ENCODE measurements at places on chromosomes 1 and 21.

- no peak for DNase-seq
These were observed 2.6 kb downstream of the AHDC1 start for GRCh38 chr1:27601321-27601770.

GRCh38 chr1:41583658-41584547, 99.4 kb upstream of the EDN2 start:
- no peak for DNase-seq

DNA sequence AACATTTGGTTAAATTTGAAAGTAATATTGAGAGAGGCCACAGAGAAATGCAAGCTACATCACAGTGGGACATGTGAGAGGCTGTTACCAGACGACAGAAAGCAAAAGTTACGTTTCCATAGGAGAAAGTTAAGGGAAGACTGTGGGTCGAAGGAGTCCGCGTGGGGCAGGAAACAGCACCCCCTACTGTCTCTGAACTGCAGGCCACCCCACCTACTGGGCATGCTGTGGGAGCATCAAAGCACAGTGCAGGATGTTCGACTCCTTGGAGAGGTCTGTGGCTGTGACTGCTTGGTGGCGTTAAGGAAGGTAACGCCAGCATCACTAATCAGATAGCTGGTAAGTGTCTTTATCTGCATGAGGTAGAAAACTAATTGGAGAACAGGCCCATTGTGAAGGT, 123.9 kb downstream of the PTBP2 start:
- DNase-seq, result peak; percentile 59

GRCh38 chr1:98813738-98814309, 152.3 kb downstream of the SNX7 start:
- no peak for DNase-seq

- DNase-seq, result no peak
These were observed 11.2 kb upstream of the GATAD2B start for GRCh38 chr1:153933955-153934354.

DNA sequence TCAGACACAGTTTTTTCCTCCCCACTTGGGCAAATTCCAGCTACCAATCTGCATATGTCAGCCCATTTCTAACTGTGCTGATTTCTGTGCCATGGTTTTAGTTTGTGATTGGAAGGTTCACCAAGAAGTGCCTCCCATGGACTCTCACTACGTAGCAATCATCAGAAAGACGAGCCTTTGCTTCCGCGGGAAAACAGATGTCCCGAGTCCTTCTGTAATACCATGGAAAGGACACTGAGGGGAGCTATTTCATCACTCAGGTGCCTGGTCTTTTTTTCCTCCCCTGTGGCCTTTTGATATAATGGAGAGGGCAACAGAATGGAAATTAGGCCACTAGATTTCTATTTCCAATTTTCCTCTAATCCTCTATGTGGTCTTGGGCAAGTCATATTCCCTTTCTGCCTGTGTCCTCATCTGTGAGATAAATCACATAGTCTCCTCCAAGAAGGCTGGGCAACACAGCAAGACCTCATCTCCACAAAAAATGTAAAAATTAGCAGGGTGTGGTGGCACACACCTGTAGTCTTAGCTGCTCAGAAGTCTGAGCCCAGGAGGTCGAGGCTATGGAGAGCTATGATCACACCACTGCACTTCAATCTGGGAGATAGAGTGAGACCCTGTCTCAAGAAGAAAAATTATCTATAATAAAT, 24.8 kb downstream of the LEMD1 start:
- DNase-seq, result peak; percentile 76

DNA sequence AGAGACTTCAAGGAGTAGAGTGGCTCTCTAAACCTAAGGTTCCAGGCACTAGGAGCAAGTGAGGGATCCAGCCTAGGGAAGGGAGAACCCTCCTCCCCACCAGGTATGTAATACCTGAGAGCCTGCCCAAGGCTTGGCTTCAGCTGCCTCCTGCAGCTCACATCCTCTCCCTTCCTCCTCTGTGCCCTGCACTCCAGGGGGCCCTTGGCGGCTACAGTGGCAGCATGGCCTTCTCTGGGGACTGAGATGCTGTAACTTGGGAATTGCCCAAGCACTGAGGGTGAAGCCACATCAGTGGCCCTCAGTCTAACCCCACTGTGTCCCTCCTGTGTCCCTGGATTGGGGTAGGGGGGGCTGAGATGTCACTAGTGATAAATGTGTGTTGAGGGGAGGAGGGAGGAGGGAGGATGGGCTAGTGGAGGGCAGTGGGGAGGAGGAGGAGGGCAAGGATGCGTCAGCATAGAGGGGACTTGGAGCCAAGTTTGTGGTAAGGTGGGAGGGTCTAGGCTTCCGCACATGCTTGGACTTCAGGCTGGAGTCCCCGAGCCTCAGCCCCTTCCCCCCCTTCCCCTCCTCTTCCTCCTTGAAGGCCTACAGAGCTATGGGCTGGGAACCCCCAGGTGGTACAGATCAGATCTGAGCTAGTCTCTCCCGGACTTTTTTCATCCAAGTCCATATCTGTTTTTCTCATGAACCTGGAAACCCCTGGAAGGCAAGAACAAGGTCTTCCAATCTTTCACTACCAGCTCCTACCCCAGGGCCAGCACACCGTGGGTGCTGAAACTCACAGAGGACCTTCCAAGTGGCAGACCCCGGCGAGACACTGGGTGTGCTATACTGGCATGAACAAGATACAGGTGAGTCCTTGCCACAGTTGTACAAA, 17.5 kb downstream of the COL9A2 start:
- peak; percentile 39 for DNase-seq

GRCh38 chr1:201739492-201740085, 89.4 kb upstream of the IPO9 start:
- no peak for DNase-seq

- DNase-seq, result no peak
These were observed 31.2 kb upstream of the LRRC3 start for GRCh38 chr21:44423941-44424607.

DNA sequence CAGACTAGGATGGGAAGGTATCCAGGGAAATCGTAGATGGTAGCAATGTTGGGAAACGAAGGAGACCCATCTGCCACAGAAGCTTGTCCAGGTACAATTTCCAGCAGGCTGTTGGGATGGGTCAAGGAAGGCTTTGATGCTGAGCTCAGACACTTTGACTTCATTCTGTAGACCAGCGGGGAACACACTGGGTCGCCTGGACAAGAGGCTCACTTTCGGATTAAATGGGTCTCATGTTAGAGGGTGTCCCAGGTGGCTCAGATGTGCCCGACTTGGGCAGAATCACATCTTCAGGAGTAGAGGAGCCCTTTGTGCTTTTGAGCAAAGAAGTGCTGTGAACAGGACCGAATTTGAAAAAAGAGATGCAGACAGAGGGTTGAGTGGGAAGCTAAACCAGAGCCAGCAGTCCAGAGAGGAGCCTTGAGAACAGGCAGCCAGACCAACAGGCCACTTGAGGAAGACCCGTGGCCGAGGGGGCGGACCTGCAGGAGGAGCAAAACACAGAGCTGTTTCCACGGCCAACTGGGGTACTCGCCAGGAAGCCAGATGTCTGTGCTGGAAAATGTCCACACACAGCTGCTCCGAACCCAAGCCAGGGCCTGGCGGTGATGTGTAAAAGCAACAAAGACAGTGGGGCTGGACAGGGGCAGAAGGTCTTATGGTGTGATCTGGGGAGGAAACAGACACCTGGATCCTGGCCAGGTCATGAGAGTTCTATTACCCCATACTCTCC, 146.9 kb downstream of the AJAP1 start:
- DNase-seq, result no peak

DNA sequence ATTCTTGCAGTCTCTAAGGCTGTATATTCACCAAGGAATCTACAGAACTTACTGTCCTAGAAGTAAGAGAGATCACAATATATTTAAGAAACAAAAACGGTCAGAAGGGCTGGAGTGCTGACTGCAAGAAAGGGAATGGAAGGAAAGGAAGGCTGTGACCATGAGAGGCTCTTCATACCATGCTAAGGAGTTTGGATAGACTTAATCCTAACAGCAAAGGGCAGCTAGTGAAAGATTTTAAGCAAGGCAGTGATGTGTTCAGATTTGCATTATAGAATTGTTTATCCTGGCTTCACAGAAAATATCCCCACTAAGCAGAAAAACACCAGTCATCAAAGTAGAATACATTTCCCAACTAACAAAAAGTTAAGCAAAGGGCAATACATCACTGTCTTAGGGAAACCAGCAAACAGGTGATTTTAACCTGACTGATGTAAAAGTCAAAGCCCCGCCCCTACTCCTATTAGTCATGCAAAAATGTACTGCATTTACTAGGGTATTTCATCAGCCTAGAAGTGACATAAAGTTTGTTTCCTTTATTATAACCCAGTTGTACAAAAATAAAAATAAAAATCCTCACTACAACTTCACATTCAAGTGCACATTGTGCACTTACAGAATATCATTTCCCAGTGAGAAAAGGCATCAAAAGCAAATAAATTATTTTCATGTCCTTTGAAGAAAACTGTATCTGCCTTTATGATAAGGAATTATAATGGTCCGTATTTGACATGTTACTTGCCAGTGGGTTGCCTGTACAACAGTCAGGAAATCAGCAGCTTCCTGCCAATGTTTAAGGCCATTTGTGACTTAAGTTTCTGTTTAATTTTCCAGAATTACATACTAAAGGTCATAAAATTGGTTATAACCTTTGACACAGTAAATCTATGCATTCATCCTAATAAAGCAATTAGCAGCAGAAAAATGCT, 17.2 kb downstream of the JAK1 start:
- peak; percentile 76 for DNase-seq

- peak; percentile 6 for DNase-seq
These were observed 78.9 kb upstream of the JAK1 start for GRCh38 chr1:65045022-65045817.

- DNase-seq, result peak; percentile 32
These were observed 65.5 kb upstream of the LAPTM5 start for GRCh38 chr1:30822966-30823581.

DNA sequence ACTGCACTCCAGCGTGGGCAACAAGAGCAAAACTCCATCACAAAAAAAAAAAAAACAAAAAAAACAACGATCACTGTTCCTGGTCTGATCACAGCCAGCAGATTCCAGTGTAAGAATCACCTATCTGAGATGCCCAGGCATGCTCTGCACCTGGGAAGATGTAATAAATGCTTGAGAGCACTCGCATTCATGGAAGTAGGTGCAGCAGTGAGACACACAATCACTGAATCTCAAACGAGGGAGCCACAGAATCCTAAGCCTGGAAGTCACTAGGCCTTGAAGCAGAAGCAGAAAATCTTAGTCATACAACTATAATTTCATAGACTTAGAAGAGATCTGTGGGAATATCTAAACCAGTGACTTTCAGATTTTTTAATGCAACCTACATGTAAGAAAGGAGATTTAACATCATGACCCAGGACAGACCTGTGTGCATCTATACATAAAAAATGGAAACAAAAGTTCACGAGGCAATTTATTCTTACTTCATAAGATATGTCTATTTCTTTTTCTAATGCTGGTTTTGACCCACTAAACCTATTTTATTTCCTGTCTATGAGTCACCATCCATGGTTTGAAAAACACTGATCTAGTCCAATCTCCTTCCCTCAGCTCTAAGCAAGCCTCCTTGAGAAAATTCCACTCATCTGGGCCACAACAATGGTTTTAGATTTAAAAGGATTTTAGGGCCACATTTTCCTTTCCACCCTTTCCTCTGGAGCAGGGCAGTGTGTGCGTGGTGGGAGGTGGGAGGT, 30.4 kb downstream of the RIMS3 start:
- no peak for DNase-seq

GRCh38 chr1:35475856-35476674, 81.1 kb downstream of the KIAA0319L start:
- no peak for DNase-seq

- DNase-seq, result peak; percentile 7
These were observed 103.5 kb downstream of the NPHP4 start for GRCh38 chr1:5888606-5889211.

- no peak for DNase-seq
These were observed 70.5 kb upstream of the RUNX1 start for GRCh38 chr21:35119501-35120047.

DNA sequence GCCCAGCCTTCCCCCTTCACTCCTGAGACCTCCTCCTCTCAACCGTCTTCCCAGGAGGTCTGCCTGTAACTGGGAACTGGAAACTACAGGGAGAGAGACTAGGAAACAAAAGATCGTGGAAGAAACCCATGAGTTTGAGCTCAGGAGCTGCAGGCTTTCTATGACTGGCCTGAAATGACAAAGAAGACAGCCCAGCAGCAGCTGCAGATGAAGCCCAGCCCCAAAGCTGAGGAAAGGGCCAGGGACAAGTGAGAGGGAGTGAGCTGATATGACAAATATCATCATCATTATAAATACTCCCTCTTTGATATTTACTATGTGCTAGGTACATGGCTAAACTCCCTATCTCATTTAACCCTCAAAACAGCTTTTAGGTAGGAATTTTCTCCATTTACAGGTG, 142.6 kb upstream of the CTTNBP2NL start:
- no peak for DNase-seq

GRCh38 chr1:37064039-37064438, 29.7 kb upstream of the GRIK3 start:
- DNase-seq, result no peak

- DNase-seq, result no peak
These were observed 45.8 kb upstream of the NTPCR start for GRCh38 chr1:232904566-232904965.

GRCh38 chr1:166129006-166129405, 37.8 kb downstream of the FAM78B start:
- no peak for DNase-seq

DNA sequence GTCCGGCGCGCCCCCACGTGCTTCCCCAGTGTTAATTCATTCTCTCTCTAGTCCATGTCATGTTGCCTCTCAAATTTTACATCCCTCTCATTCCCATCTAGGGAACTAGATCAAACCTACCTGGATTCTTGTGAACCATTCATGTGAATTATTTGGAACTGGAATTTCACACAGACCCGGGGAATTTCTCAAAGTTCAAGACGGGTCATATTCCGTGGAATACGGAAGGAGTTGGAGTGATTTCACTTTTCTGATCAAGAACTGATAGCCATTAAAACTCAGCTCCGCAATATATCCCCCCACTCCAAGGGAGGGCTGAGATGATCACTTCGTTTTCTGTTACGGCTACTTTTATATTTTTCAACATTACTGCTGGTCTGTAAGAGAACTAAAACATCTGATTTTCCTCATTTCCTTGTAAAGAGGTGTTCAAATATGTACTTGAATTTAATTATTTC, 1.0 kb upstream of the ENO1 start:
- no peak for DNase-seq

GRCh38 chr1:33368431-33368830, 47.5 kb upstream of the A3GALT2 start:
- no peak for DNase-seq

DNA sequence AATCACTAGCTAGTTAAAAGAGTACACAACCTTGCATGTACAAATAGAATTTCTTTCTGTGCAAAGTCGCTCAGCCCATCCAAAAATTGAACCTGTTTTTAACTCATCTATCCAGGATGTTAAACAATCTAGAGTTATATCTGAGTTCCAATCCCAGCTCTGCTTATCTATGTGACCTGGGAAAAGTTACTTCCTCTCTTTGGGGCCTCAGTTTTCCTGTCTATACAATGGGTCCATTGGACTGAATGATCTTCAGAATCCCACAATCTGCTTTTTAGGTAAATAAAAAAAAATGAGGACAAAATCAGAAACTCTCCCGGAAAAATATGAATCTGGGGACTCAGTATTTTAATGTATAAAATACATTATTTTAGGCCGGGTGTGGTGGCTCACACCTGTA, 389.5 kb upstream of the PROX1 start:
- no peak for DNase-seq

GRCh38 chr1:117609471-117609911, 3.6 kb downstream of the TENT5C start:
- DNase-seq, result no peak

- peak; percentile 85 for DNase-seq
These were observed 7.6 kb downstream of the EFHD2 start for GRCh38 chr1:15417059-15417934.

Data from OCI-M1 (cell line).